ENCODE measurements at places on chromosomes 12 and 14. TPM values are rescaled to one million over a fixed set of nuclear protein-coding genes. Genes with fewer than 3 reads are reported as not detected.

DNA sequence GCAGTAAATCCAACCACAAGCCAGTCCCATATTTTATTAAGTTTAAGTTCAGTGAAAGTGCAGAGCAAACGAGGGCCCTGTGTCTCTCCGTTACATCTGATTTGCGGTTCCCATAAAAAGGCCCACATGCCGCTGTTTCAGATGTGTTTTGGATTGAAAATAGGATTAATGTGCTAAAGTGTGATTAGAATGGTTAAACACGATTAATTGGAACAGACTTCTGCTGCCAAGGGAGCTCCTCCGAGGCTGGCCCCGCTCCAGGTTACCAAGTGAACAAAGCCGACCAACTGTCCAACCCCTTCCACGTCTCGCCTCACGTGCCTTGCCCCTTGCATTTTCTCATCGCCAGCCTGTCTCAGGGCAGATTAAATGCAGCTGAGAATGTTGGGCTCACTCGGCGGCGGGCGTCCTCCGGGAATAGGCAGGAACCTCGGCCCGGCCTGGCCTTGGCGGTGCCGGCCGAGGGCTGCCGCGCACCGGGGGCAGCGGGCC, 166.5 kb upstream of the GSC start:
- DNase-seq: peak; percentile 86

GRCh38 chr12:25052196-25052913, 103.5 kb upstream of the BCAT1 start:
- no peak for DNase-seq

- no peak for DNase-seq
Observed at GRCh38 chr12:96197503-96198272, 3.5 kb downstream of the ELK3 start.

DNA sequence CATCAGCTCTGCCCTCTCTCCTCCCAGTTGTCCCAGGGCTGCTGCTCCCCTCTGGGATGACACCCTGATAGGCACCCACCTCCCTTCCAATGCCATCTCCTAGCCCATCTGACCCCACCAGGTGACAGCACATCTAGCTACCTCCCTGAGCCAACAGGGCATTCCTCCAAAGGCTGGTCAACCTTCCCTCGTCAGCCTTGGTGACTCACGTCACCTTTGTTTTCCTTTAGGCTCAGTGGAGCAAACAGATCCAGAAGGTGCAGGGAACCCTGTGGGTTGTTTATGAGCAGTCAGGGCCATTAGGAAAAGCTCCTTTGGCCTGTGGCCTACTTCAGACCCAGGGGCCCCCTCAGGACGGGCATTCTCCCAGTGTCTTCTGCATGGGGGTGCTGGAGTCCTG, 32.4 kb downstream of the PIGH start:
- DNase-seq: peak; percentile 55

GRCh38 chr12:78767264-78767981, 97.2 kb upstream of the SYT1 start:
- DNase-seq: no peak

DNA sequence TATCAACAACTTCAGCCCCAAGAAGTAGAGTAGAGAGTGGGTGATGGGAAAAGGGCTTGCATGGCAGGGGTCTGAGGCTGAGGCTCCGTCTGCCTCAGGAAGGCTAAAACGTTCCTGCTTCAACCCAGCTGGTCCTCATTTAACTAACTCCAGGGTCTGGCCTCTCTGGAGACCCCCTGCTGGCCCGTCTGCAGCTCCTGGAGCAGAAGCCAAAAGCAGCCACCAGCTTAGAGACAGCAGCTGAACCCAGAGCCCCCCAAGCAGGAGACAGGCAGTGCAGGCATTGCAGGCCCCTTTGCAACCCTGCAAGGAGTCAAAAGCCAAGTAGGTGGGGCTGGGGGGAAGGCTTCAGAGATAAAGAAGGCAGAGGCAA, 25.1 kb upstream of the LTBP2 start:
- DNase-seq: no peak

- DNase-seq: peak; percentile 97
Observed at GRCh38 chr12:13100882-13101769, 2.3 kb downstream of the GSG1 start.

DNA sequence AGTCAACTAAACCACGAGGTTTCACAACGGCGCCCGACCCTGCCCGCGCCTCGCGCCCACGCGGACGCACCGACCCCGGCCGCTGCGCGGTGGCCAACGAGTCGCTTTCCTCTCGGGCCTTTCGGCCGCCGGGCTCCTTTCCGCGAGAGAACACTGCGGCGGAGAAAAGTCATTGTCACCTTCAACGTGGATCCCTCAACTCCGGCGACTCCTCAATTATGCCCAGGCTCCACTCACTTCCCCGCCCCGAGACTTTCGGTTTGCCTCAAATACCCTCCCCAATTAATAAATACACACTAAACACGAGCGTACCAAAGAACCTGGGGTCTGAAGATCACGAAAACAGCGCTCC, 450 bp downstream of the SINHCAF start:
- DNase-seq: no peak

DNA sequence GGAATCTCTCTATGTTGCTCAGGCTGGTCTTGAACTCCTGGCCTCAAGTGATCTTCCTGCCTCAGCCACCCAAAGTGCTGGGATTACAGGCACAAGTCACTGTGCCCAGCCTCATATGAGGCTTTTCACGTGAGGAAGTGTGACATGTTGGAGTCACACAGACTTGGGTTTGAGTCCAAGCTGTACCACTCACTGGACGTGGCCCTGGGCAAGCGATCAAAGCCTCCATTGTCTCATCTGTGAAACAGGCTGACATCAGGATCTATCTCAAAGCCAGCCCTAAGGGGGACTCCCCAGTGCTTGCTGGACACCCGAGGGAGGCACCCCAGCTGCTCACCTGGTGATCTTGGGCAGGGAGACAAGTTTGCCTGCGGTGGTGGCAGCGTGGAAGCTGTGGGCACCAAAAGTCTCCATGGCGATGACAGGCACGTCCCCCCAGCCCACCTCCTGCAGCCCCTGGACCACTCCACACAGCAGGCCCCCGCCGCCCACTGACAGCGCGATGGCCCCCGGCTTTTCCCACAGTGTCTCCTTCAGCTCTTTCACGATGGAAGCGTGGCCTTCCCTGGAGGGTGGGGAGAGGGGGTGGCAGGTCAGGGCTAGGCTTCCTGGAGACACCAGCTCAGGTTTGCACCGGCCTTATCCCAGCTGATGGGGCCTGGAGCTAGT, 6.7 kb downstream of the SDS start:
- no peak for DNase-seq

GRCh38 chr12:49961111-49961922, at the start of gene AQP5:
Gene AQP5 (plus strand): TSS chr12:49961872. CDS start chr12:49962018, 146 bp downstream.
- no peak for DNase-seq

DNA sequence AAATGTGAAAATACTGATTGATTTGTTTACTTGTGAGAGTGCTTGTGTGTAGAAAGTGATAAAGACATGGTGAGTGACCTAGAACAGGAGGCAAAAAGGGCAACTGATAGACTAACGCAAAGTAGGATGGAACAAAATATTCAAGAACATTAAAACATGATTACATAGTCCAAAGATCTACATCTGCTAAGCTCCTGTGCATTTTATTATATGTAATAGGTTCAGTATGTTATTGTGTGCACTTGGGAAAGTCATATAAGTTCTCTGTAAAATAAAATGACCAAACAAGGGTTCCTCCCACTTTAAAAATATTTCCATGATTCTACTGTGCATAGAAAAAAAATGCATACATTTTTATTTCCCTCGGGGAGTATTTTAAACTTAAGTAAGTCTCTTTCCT, 74.3 kb upstream of the GPHB5 start:
- no peak for DNase-seq

DNA sequence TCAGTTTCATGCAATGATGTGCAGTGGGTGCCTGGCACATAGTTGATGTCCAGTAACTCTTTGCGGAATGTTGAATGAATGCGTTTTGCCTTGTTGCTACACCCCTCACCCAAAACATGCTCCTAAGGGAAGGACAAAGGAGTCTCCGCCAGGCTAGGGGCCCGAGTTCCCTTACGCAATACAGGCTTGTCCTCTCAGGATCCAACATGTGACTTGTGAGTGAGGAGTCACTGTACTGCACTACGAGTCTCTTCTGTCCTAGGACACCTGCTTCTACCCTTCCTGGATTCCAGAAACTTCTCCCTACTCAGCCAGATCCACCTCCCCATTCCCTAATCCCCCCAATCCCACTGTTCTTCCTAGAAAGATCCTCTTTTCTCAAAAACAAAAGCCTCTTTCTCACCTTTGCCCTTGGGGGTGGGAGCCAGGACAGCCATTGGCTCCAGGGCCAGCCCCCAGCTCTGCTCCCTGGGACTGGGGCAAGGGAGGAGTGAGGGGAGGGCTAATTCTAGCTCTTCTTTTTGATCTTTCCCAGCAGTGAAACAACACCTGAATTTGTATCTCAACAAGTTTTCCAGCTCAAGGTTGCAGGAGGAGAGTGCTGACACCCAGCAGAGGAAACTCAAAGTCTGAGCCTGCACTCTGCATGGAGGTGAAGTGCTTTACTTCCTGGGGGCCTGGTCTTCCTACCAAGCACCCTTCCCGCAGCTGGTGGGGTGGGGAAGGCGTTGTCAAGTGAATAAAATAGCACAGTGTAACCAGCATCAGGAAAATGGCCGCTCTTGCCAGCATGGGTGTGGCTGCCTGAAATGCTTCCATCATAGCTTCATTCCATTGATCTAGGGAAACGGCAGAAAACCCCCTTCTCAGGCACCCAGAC, 3.4 kb upstream of the OTUB2 start:
- DNase-seq: no peak

GRCh38 chr12:98513379-98514322, 1.7 kb upstream of the TMPO start:
- DNase-seq: no peak

The LIN7A gene
- 1.1 TPM for total RNA-seq

Data from suprapubic skin (tissue), 4 donors.